Stimulated activated CD8-positive, alpha-beta memory T cell treated with anti-CD3 and anti-CD28 coated beads, Interleukin-4, amount 100 ng/mL, for 4 hours (primary cell): ENCODE measurements at places on chromosomes 5 and 9.

- DNase-seq: no peak
Measured at GRCh38 chr5:89045216-89045615, 162.2 kb upstream of the MEF2C start.

DNA sequence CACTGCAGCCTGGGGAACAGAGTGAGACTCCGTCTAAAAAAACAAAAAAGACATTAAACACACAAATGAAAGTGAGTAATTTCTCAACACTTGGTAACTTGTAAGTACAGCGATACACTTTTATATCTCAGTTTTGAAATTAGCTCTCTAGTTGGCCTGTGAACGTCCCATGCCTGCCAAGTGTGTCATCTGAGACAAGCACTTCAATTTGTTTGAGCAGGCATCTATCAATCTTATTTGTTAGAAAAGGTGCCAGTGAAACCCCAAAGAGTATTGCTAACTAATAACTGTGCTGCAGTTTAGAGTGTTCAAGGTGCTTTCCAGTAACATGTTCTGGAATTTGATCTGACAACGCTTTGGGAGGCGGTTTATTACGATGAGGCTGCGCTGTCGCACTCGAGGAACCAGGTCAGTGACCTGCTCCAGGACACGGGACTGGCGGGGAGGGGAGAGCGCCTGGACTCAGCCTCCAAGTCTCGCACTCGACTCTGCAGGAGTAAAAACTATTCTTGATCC is 1.1 kb upstream of the SPIN1 start:
- no peak for DNase-seq

GRCh38 chr5:127307868-127308267 is 17.3 kb downstream of the MEGF10 start:
- DNase-seq: no peak

DNA sequence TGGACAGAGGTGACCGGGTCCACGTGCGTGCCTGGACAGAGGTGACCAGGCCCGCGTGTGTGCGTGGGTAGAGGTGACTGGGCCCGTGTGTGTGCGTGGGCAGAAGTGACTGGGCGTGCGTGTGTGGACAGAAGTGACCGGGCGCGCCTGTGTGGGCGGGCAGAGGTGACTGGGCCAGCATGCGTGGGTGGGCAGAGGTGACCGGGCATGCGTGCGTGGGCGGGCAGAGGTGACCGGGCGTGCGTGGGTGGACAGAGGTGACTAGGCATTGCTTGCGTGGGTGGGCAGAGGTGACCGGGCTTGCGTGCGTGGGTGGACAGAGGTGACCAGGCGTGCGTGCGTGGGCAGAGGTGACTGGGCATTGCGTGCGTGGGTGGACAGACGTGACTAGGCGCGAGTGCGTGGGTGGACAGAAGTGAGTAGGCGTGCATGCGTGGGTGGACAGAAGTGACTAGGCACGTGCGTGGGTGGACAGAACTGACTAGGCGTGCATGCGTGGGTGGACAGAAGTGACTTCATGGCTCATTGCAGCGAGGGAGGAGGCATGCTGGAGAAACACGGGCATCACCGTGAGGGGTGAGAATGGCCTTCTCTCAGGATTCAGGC is 254.1 kb upstream of the IRX4 start:
- DNase-seq: no peak

DNA sequence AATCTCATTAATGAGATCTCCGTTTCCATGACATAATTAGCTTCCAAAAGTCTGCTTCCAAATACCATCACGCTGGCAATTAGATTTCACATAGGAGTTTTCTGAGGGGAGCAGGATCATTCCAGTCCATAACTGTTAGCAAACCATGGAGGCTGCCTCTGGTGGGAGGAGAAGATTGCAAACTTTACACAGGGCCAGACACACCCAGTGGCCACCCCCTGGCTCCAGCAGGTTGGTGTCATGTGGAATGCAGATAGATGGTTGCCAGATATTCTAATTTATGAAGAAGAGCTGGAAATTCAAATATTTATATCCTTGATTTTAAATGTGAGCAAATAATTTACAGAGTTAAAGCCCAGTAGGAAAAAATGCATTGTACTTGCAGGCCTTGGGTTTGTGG is 164.2 kb downstream of the ICE1 start:
- no peak for DNase-seq

GRCh38 chr9:91773156-91773555 is 176.9 kb downstream of the ROR2 start:
- DNase-seq: no peak

DNA sequence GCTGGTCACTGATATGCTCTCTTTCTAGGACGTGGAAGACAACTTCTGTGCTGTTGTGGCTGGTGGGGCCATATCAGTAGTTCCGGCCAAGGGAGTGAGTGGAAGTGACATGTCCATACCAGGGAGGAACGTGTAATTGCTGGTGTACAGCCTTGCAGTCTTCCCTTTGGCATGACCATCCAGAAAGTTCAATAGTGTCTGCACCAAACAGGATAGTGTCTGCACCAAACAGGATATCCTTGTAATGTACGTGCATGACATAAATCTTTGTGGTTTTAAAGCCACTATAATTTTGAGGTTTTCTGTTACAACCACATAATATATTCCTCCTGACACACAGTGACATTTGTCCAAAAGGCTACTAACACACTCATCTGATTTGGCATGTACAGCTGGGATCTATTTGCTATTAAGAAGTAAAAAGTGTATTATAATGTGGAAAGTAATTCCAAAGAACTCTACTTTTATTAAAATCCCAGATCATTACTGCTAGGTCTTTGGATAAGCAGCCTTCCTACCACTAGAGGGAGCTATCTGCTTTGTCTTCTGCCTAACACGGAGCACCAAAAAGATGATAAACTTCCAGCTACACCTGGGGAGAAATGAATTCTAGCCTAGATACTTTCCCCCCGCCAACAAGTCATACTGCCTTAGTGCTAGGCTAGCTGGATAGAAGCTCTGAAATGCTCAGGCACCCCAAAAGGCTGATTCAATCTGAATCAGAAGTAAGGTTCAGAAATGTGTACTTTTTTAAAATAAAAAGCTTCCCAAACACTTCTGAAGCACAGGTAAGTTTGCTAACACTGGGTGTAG is 52.7 kb downstream of the RNF145 start:
- DNase-seq: no peak

DNA sequence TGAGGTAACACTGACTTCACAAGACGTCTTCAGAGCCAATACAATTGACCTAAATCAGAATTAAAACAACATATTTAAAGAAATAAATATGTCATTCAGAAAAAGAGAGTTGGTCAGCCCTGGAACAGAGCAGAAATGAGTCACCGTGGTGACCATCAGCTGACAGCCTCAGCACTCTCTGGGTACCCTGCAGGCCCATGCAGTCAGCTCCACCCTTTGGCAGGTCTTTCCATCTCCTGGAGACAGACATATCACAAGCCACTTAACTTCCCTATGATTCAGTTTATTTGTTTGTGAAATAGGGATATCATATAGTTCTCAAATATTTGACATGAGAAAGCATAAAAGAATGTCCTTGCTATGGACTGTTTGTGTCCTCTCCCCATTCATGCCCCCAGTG is 151.6 kb upstream of the MEF2C start:
- DNase-seq: no peak

DNA sequence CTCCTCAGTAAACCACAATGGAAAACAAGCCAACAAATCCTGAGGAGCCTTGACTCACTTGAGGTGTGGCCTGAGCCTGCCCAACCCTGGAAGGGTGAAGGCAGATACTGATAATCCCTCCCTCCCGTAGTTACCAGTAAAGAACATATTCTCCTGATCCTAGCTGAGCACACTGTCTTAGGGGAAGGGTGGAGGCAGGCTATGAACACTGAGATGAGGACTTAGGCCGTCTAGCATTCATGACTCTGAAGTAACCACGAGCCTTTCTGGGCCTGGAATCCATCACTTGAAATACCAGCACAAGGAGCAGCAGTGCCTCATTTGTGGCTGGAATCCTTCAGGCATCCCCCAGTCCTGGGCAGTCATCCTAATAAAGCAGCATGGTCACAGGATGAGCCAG is 124.5 kb upstream of the PRLR start:
- DNase-seq: no peak

DNA sequence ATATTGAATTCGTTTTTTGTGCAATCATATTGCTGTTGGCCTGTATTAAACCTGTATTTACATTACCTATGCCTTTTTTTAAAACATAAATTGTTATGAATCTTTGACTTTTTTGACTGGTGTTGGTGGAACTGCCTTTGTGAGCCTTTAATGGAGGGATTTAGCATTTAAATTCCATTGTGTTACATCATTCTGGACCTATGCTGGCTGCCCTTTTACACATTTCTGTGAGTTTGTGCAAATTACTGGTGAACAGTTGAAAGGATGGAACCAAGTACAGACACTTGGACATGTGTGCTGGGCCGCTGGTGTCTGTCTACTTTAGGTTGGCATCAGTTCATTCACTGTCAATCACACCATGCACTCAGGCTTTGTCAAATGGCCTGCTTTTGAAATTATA is 3.4 kb downstream of the SNX18 start:
- DNase-seq: no peak

DNA sequence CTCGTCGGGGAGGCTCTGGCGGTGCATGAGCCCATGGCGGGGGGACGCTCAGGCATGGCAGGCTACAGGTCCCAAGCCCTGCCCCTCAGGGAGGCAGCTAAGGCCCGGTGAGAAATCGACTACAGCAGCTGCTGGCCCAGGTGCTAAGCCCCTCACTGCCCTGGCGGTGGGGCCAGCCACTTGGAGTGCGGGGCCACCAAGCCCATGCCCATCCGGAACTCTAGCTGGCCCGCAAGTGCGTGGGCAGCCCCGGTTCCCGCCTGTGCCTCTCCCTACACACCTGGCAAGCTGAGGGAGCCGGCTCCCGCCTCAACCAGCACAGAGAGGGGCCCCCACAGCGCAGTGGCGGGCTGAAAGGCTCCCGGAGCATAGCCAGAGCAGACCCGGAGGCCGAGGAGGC is 1896.9 kb upstream of the CDH6 start:
- DNase-seq: no peak
